CD4-positive, alpha-beta T cell treated with Interleukin-15 for 4 hours (primary cell): ENCODE measurements at places on chromosomes 12 and 14.

- DNase-seq = no peak
Measured at GRCh38 chr14:51357250-51357649, 117.2 kb downstream of the TMX1 start.

DNA sequence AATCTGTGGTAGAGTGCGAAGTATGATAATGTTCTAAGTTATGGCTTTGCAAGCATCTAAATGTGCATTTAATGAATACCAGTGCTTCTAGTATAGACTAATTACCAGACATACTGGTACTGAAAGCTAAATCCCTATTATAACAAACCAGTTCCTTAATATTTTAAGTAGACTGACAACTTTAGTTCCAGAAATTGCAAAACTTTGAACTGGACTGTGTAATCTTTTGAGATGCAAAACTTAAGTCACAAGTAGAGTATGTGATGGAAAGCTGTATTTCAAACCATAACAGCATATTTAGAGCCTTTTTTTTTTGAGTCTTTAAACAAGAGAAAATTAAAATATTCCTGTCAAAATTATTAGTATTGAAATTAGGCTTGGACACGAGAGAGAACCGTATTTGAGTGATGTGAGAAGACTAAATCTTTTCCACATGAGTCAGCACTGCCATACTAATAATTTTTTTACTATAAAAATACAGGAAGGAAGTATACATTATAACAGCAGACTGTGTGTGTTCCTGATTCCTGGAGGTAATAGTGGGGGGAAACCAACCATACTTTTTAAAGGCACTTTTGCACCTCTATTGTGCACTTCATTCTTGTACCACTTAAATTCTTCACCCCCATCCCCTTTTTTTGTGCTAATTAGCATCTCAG lies 45.5 kb downstream of the PPM1A start:
- DNase-seq = no peak

DNA sequence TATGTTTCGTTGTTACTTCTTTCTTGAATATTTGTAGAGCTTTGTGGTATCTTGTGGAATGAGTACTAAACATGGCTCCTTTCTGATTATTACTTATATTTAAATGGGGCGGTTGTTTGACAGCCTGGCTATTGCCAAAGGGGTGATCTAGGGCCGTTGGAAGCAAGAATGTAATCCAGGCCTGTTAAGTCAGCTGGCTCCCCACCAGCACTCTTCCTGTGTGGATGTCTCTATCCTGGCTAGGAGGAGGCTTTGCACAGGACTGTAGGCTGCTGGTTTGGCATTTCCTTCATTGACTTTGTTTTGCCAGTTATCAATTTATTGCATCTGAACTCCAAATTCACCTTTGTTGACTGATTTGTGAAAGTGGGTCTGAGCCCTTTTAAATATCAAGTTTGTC lies 5.6 kb downstream of the FAM234B start:
- DNase-seq = no peak

DNA sequence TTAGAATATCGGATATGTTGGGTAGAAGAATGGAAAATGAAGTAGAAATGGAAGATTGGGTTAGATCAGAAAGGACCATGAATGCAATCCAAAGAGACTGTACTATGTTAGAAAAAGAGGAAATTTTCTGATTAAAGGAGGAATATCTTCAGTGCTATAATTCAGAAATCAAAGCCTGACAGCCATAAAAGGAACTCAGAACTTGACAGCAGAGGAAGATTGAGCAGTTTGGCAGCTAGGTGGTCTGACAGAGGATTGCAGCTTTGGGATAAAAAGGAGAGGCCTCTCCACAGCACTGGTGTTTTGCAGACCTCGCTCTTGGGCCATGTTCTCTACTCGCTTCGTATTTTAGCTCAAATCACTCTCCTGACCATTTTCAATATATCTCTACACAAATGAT lies 354.8 kb upstream of the SOX5 start:
- DNase-seq = no peak

DNA sequence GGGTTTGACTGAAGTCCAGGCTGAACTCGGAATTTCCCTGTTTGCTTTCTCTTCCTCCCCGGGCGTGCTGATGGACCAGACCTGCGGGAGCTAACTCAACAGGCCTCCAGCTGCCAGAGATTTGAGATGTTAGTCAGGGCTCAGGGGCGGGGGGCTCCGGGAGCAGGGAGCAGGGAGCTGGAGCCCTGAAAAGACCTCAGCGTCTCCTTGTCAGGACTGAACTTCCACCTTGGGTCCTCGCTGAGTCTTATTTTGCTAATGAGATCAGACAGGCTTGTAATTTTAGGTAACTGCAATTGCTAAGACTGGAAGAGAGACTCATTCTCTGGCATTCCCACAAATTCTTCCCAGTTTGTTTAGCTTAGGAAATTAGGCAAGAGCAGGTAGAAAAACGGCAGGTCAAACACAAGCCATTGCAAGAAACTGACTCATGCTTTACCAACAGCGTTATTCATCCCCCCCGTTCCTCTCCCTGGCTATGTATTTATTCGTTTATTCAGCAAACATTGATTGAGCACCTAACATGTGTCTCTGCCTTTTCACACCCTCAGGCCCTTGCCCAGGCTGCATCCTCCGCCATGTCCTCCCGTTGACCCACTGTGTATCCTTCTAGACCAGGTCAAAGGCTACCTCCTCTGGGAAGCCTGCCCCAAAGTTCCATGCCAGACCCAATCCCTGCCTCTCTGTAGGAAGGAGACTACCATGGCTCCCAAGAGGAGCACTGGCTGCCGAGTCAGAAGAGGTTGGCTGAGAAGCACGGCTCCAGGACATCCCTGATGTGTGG lies 80.4 kb upstream of the DIO3 start:
- DNase-seq = no peak
